ENCODE measurements at places on chromosomes 5 and 9. TPM values are rescaled to one million over a fixed set of nuclear protein-coding genes. Genes with fewer than 3 reads are reported as not detected.

The SPATA31A3 gene
- not detected for total RNA-seq

The PURA gene
- 36.2 TPM for total RNA-seq

The TERT gene
- not detected for total RNA-seq

The RFESD gene
- total RNA-seq: 9.1 TPM

The CARTPT gene
- not detected for total RNA-seq

The GZMA gene
- 25.0 TPM for total RNA-seq

The PTRH1 gene
- 7.3 TPM for total RNA-seq

The SLC34A3 gene
- total RNA-seq: not detected
